Stomach (tissue), 19 donors: ENCODE measurements at places on chromosomes 4 and X. TPM values are rescaled to one million over a fixed set of nuclear protein-coding genes. Genes with fewer than 3 reads are reported as not detected.

Gene C4orf54
- polyA plus RNA-seq, result 0.15 TPM

- DNase-seq, result no peak
Observed at GRCh38 chr4:95142932-95143331, 385.2 kb downstream of the BMPR1B start.

DNA sequence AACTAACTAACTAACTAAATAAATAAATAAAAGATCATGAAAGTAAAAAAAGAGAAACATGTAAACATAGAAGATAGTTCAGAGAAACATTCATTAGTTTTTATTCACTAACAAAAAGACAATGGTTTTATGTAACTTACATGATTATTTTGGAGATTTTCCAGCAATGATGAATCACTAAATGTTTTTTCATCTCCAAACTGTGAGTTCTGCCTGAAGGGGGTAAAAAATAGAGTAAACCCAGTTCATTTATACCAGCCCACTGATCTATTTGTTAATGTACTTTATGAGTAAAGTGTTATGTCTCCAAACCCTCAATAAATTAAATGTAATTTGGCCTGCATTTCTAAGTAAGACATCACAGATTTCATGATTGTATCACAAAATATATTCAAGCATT, 101.1 kb downstream of the ATP8A1 start:
- no peak for DNase-seq

GRCh38 chr4:7939377-7940108, at the start of gene AFAP1:
TSS of gene AFAP1 (minus strand) at chr4:7939861. CDS start at chr4:7872078, 67,783 bp downstream.
- peak; percentile 89 for DNase-seq

GRCh38 chrX:48754238-48754637, 7.3 kb upstream of the GLOD5 start:
- DNase-seq, result no peak

Gene CHIC1
- 2.4 TPM for polyA plus RNA-seq

Gene SPP1
- polyA plus RNA-seq, result 4.3 TPM

Gene AR
- 0.76 TPM for polyA plus RNA-seq

DNA sequence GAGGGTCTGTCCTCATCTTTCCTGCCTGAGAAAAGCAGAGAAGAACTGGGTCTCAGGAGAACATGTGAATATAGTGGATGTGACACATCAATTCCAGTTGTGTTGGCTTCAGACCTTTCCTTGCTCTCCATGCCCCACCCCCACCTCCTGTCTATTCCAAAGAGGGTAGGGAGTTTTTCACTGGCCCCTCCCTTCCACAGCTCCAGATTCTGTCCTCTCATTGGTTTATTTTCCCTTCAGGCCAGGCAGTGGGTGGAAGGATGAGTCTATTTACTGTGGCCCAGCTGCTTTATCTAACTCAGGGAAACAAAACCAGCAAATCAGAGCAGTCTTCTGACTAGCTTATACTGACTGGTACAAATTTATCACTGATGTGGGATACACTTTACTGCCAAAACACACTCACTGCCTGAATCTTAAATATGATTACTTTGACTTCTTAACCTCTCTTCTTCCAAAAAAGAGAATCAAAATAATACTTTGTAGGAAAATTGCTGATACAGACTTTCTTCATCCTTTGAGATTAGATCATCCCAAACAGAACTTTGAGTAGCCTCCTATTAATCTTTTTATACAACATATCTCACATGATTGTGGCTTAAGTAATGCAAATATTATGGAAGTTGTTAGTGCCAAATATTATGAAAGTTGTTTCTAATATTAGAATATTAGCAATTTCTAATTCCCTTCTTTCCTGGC, 221.2 kb downstream of the MID1 start:
- no peak for DNase-seq

Gene FAM9B
- polyA plus RNA-seq, result not detected

GRCh38 chr4:684623-685327, 4.2 kb downstream of the SLC49A3 start:
- DNase-seq, result peak; percentile 10

GRCh38 chr4:142574306-142574705, 271.8 kb downstream of the INPP4B start:
- DNase-seq, result no peak

GRCh38 chrX:17031827-17032226, 85.4 kb downstream of the REPS2 start:
- no peak for DNase-seq

Gene C4orf51
- not detected for polyA plus RNA-seq

GRCh38 chrX:152637649-152638442, at the start of gene GABRQ:
TSS of gene GABRQ (plus strand) at chrX:152637895. CDS start at chrX:152638203, 308 bp downstream.
- peak; percentile 87 for DNase-seq

GRCh38 chrX:40469316-40469715, 111.5 kb upstream of the ATP6AP2 start:
- no peak for DNase-seq

- peak; percentile 38 for DNase-seq
Observed at GRCh38 chrX:119686087-119686691, 6.8 kb downstream of the SEPTIN6 start.

Gene IQCM
- not detected for polyA plus RNA-seq

Gene IL13RA1
- polyA plus RNA-seq, result 22.5 TPM

DNA sequence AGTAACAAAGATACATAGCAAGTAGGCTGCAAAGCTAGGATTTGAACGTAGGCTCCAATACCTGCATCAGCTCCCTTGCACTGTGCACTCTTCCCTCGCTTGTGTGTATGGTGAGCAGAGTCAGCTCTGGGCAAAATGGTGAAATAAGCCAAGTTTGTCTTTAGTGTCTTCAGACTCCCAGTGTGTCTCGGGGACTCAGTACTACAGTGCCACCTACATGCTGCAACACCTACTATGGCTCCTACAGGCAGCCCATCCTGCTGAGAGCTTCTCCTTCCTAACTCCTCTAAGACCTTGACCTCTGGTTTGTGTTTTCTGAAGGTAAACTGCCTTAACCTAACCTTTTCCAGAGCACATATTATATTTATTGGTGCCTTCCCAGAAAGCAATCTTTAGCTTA, 42.5 kb downstream of the RTL9 start:
- DNase-seq, result no peak

Gene TFE3
- polyA plus RNA-seq, result 28.1 TPM

Gene PSAPL1
- polyA plus RNA-seq, result 7.0 TPM

Gene ADH1B
- 198 TPM for polyA plus RNA-seq
